ENCODE measurements at places on chromosomes 6 and 20. TPM values are rescaled to one million over a fixed set of nuclear protein-coding genes. Genes with fewer than 3 reads are reported as not detected.

Gene DTD1
- total RNA-seq: 79.4 TPM

Gene ZC2HC1B
- not detected for total RNA-seq

Gene HLA-DQA2
- total RNA-seq: not detected

Gene MUCL3
- total RNA-seq: not detected

Gene MRAP2
- total RNA-seq: 30.4 TPM

Gene CCN6
- total RNA-seq: not detected

Gene SRSF12
- total RNA-seq: 45.0 TPM

Gene RAET1L
- 0.23 TPM for total RNA-seq

Gene DZANK1
- total RNA-seq: 6.0 TPM

Gene WFDC12
- total RNA-seq: not detected

Gene ENPP4
- 41.8 TPM for total RNA-seq

Gene CRISP3
- total RNA-seq: not detected

Gene BPIFB1
- not detected for total RNA-seq

Gene CST1
- total RNA-seq: not detected

Gene PPP1R16B
- 19.6 TPM for total RNA-seq

Gene RAB44
- total RNA-seq: not detected

Gene ULBP3
- total RNA-seq: 14.1 TPM

Gene KIZ
- 15.7 TPM for total RNA-seq

Gene HSPA12B
- total RNA-seq: 3.2 TPM

Gene C20orf202
- total RNA-seq: 0.46 TPM

Gene RNF217
- 25.1 TPM for total RNA-seq

Gene CSE1L
- total RNA-seq: 129 TPM

Gene RNF5
- 62.1 TPM for total RNA-seq

Gene BPIFA1
- total RNA-seq: not detected

Gene BTN1A1
- total RNA-seq: not detected

Gene BMP6
- total RNA-seq: 5.1 TPM

Gene CLPSL1
- total RNA-seq: not detected

Gene SNAP25
- total RNA-seq: 162 TPM

Gene RFX6
- not detected for total RNA-seq

Gene HLA-DOA
- 1.2 TPM for total RNA-seq

Gene CCM2L
- 3.7 TPM for total RNA-seq

Gene HLA-DQB1
- total RNA-seq: 4.4 TPM

Gene EPB41L1
- 133 TPM for total RNA-seq

Gene FUT9
- 102 TPM for total RNA-seq

Gene TMC2
- total RNA-seq: 3.5 TPM

Gene RAET1G
- not detected for total RNA-seq

Gene C6orf118
- 23.5 TPM for total RNA-seq

Gene ACTL10
- total RNA-seq: 0.46 TPM

Gene DEFB118
- not detected for total RNA-seq

Gene BMP2
- 6.7 TPM for total RNA-seq

Gene FILIP1
- 5.3 TPM for total RNA-seq

Gene HLA-DQB2
- not detected for total RNA-seq

Gene EYA4
- total RNA-seq: 3.5 TPM

Gene EPPIN
- total RNA-seq: not detected

Gene FAM209B
- total RNA-seq: not detected

Gene ANKRD66
- total RNA-seq: 3.5 TPM

Gene PLN
- 0.46 TPM for total RNA-seq

Gene BMP7
- 23.3 TPM for total RNA-seq

Gene GJA1
- 218 TPM for total RNA-seq

Gene RPRD1B
- 36.7 TPM for total RNA-seq

Gene PXDC1
- total RNA-seq: 11.1 TPM

Gene TAGAP
- 1.6 TPM for total RNA-seq

Measured in diencephalon (tissue), 1 donor.